ENCODE measurements at places on chromosomes 16 and 17. TPM values are rescaled to one million over a fixed set of nuclear protein-coding genes. Genes with fewer than 3 reads are reported as not detected.

Gene CNGB1
- total RNA-seq, result not detected

Gene ITGAL
- 1.3 TPM for total RNA-seq

Gene STRADA
- 27.9 TPM for total RNA-seq

Gene HP
- 69.1 TPM for total RNA-seq

Gene TP53TG3F
- not detected for total RNA-seq

Gene CCL17
- not detected for total RNA-seq

Gene ATP1B2
- not detected for total RNA-seq

Gene CACNG1
- not detected for total RNA-seq

Gene RNF227
- 6.1 TPM for total RNA-seq

Gene DNAAF1
- not detected for total RNA-seq

Gene ZG16B
- total RNA-seq, result not detected

Gene GPR139
- not detected for total RNA-seq

Gene CCL18
- total RNA-seq, result 2.2 TPM

Gene GFAP
- total RNA-seq, result 15.3 TPM

Gene ZG16
- not detected for total RNA-seq

Gene MATCAP1
- 10.1 TPM for total RNA-seq

Gene RHOT1
- 56.6 TPM for total RNA-seq

Gene SLC47A1
- total RNA-seq, result 1.3 TPM
